ENCODE measurements at places on chromosomes 3 and 15.

DNA sequence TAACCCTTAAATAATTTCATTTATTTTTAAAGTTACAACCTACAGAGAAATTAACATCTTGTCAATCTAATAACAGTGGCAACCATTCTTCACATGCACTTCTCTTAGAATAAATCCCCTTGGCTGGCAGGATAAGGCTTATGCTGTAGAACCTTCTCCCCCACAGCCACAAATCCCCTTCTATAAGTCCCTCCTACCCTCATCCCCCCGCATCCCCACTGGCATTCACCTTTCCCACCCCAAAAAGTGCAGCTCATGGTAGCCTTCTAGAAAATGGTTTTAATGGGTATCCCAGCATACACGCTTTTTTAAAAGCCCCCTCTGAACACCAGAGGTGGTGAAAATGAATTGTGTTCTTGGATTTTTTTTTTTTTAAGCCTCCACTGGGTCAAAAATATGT is 49.2 kb downstream of the CAPN7 start:
- DNase-seq = no peak

DNA sequence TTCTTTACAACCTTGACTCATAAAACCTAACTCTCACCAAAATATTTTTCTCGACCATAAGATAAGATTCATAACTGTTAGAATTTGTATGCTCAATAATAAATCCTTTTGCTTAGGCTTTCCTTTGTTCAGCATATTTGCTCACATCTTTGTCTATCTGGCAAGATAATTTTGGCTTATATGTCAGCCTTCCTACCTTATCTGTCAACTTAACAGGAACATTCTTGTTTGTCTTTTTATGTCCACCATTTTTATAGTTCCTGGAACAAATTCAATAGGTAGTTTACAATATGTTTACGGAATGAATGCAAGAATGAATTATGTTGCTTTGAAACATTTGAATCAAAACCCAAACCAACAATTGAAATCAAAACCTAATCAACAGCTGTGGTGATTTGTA is 41.0 kb upstream of the P2RY1 start:
- DNase-seq = no peak

DNA sequence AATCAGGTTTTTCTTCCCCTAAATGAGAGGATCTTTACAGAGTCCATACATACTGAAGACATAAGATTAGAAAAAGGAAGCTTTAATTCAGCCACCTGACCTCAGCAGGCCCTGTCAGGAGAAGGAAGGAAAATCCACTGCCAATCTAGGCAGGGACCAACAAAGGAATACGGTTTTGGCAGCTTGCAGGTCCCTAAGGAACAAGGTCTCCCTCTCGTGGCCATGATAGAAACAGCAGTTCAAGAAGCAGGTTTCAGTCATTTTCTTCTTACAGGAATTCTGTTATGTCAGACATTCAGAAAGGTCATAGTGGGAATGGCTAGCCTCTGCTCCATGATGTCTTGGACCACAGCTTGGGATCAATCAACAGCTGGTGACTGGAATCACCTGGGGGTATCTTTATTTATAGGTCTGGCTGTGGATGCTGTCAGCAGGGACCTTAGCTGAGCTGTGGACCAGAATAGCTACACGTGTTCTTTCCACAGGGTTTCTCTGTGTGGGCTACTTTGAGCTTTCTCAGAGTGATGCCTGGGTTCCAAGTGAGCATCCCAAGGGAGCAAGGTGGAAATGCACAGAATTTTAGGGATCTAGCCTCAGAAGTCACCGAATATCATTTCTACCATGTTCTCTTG is 9.4 kb upstream of the CMSS1 start:
- DNase-seq = no peak

- DNase-seq = no peak
Measured at GRCh38 chr3:99845331-99845730, 27.7 kb downstream of the CMSS1 start.

GRCh38 chr3:50573566-50574443 is 4.5 kb downstream of the HEMK1 start:
- DNase-seq = no peak

DNA sequence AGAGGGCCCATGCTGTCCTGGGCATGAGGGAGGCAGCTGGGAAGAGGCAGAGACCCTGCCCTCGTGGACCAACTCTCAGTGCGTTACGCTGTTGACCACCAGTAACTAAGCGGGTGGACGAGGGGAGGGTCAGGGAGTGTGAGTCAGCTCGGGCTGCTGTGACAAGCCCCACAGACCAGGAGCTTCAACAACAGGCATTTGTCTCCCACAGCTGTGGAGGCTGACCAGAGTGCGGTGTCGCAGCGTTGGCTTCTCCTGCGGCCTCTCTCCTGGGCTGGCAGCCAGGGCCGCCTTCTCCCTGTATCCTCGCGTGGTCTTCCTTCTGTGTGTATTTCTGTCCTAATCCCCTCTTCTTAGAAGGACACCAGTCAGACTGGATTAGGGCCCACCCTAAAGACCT is 13.0 kb downstream of the EFCC1 start:
- DNase-seq = no peak

DNA sequence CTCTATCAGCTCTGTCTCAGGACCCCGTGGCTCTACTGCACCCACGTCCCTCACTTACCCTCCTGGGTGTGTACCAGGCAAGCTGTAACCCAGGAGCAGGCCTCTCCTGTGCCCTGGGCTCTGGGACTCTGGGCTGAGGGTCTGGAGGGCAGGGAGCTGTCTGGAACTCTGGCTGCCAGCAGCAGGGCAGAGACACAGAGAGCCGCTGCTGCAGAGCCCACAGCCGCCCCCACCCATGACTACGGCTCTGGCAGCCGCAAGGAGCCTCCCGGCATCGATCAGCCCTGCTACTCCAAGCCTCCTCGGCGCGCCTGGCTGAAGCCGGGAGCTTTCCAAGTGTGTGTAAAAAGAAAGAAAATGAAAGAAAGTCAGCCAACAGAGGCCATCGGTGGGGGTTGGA is 103.7 kb upstream of the ATP2B2 start:
- no peak for DNase-seq

- no peak for DNase-seq
Measured at GRCh38 chr15:84684092-84684491, 26.1 kb upstream of the NMB start.

- DNase-seq = no peak
Measured at GRCh38 chr15:32843219-32843815, 125.5 kb downstream of the GREM1 start.

- no peak for DNase-seq
Measured at GRCh38 chr15:61834076-61834697, 226.1 kb downstream of the VPS13C start.

DNA sequence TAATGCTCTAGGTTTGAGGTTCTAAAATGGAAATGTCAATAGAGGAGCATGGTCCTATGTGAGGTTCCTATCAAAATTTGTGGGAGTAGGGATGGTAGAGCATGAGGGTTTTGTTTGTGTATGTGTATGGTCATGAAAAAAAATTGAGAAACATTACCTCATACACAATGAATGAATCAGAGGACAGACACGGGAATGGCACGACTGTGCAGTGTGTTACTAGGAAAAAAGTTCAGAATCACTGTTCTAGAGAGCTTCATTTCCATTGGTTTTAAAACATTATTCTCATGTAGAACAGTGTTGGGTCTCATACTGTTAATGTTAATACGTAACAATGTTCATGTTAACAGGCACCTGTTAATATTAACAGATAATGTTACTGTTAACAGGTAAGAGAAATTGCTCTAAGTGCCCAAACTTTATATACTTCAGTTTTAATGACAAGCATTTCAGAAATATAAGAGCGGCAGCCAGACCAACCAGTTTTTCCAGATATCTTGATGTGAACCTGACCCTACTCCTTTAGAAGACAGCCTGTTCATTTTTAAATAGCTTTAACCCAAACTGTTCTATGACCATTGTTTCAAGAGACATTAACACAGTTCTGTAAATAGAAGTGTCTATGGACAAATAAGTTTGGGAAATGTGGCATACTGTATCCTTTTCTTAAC is 48.0 kb downstream of the SLC15A2 start:
- no peak for DNase-seq

DNA sequence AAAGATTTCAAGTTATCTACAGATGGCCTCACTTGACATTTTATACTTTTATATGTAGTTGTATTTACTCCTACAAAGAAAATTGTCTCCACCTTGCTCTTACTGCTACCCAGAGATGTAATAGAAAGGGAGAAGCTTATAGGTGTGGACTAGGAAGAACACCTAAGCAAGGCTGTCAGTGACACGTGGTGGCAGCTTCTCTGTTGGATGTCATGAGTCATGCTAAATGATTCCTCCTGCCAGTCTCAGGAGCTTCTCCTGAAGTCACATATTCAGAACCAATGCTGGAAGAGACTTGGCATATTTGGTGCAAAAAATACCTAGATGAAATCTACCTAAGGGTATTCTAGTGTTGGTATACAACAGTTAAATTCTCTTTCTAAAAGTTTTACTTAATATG is 184.7 kb downstream of the LRRC3B start:
- DNase-seq = no peak

DNA sequence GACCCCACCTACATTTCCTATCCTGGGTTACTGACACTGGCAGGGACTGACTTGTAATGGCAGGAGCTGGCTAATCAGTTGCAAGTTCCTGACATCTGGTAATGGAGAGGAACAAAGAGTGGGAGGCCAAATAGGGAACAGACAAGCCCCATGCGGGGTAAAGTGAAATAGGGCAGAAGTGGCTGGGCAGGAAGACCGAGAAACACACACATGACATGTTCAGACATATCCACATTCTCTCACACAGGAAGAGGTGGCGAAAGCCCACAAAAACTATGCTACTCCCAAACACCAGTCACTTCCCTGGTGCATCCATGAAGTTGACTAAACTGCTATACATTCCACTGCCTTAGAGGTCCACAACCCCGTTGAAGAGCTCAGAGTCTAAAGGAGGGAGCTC is 394.1 kb upstream of the TBL1XR1 start:
- peak; percentile 35 for DNase-seq

Measured in GM12878 (cell line).